ENCODE measurements at places on chromosomes 4 and X.

GRCh38 chr4:119142833-119143232, 7.2 kb downstream of the MYOZ2 start:
- no peak for DNase-seq

- DNase-seq: no peak
Measured at GRCh38 chr4:168164915-168165548, 72.7 kb downstream of the ANXA10 start.

GRCh38 chr4:17654701-17655100, 40.3 kb downstream of the MED28 start:
- DNase-seq: no peak

DNA sequence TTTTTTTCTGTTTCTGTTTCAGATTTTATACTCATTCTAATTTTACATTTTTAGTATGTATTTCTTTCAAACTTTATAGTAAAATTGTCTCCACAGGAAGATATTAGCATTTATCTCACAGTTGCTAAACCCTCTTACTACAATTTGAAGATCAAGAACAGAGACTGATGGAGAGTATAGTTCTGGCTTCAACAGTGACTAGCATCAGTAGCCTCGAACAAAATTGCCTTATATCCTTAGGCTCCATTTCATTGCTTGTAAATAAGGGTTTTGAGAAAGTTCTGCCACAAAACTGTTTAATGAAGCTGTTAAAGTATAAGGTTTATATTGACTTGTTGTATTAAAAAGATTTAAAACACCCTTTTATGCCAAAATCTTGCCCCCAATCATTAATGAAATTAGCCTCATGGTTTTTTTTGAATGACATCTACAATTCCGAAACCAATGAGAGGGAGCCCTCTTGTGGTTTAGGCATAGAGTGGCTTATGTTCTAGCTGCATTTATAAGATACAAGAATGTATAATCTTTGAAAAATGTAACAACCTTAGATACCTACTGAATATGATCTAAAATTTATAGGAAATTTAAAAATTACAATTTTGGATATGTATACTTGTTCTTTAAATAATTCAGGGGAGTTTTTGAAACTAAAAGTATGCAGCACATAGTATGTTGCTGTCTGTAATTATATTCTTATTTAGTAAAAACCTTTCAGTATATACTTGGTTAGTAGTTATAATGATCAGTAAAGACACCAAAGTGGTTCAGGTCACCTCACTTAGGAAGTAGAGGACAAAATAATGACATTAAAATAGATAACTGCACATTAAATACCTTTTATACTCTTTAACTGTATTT, 109.8 kb upstream of the HPGD start:
- peak; percentile 13 for DNase-seq

DNA sequence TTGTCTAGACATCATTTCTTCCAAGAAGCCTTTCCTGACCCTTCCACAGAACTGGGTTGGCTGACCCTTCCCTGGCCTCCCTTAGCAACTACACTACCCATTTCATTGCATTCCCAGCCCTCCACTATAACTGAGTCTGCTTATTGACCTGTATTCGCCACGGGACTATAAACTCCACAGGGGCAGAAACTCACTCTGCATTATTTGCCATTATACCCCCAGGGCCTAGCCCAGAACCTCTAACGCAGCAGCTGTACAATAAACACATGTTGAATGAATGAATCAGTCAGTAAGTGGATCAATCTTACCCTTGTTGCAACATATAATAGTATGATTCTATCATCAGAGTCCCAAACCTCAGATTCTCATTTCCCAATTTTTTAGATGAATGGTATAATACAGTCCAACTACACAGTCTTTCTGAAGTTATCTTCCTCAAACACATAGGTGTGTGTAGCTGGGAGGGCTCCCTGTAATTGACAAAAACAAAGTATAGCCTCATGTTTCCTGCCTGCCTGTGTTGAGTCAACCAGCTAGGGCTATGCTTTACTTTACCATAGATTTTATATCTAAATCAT, 209.3 kb downstream of the CHIC2 start:
- no peak for DNase-seq

DNA sequence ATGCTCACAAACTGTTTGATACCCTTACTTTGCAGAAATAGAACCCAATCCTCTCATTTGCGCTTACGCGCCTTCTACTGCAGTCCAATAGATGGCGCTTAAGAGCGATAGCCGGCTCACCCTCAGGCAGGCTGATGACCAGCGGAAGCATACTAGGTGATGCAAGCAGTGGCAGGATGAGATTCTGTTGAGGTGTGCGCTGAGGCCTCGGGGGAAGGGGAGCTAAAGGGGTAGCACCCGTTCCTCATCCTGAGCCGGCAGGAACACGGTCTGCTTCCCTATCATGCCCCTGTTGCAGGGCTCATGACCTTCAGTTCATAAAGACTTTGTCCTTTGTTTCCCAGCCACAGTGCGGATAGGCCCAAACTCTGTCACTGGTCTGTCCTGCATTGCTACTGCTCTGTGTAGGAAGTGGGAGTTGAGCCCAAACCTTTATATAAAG, 628.9 kb downstream of the TLL1 start:
- DNase-seq: no peak

- DNase-seq: no peak
Measured at GRCh38 chr4:104811727-104812126, 317.0 kb upstream of the CXXC4 start.

DNA sequence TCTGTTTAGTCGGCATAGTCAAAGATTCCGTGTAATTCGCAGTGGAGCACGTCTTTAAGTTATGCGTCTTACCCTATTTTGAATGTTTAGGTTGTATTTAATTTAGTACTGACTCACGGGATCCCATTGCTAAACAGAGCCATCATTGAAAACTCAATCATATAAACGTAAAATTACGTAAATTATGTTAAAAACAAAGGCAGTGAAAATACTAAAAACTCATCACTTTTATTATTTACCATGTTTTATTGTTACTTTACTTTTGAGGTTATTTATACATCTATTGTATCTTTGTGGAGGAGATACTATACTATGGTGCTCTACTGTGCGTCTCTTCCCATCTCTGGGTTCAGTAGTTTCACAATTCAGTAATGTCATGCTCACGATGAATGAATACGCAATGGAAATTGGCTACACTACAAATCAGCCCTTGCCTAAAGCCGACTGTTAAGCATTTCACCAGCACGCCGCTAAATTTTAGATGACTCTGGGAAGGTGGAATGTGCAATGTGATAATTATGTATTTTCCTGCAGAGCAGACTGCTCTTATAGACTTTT, 944 bp downstream of the FUNDC2 start:
- DNase-seq: peak; percentile 29

DNA sequence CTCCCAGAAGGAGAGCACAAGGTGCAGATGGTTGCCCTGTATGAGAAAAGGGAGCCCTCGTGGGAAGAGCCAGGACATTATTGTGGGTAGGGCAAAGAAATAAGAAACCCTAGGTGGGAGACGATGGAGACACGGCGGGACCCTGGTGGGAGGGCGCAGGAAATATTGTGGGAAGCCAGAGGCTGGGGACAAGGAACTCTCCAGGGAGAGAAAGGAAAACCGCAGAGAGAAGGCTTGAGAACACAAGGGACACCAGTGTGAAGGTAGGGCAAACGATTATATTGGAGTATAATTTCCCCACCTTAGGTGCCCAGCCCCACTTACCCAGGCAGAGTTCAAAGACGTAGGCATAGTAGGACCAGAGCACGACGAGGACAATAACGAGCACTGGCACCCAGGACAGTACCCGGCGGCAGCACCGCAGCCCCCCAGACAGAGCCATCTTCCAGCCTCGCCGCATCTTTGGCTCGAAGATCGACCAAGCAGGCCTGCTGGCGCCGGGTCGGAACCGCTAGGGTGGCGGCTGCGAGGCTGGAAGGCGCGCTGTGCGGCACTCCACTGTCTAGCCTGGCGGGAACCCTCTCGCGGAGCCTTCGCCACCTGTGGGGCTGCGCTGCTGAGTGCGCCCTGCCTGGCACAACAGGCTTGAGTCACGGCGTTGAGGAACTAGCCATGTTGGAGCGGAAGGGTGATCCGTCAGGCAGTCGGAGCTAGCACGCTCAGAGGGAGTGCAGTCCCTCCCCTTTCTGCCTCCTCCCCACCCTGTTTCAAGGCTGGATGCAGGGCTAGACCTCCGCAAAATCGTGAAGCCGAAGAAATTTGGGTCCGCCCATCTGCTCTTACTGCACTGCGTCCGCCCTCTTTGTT, at the start of gene ZDHHC15:
Gene ZDHHC15 (minus strand): TSS at position 473 of the 867 bp plus-strand sequence. CDS start 13 bp downstream, at position 460.
- DNase-seq: peak; percentile 82

DNA sequence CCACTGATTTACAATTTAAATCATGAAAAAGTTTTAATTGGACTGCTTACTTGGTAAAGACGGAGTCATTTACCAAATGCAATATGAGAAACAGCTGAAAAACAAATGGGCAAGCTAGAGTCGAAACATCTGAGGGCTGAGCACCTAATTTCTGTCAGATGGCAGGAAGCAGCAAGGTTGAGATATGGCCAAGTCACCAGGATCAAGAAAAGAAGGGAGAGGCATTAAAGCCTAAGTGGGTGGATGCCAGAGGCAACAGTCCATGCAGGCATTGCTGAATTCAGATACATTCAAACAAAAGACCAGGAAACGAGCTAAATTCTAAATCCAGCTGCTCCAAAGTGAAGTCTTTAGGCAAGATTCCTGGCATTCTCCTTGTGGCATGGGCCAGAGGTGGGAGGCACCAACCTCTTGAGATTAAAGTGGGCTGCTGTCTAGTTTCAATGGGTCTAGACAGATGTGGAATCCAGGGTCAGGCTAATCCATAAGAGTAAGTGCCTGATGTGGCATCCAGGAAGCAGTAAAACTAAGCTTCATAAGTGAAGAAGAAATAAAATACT, 8.0 kb upstream of the ARSJ start:
- no peak for DNase-seq

DNA sequence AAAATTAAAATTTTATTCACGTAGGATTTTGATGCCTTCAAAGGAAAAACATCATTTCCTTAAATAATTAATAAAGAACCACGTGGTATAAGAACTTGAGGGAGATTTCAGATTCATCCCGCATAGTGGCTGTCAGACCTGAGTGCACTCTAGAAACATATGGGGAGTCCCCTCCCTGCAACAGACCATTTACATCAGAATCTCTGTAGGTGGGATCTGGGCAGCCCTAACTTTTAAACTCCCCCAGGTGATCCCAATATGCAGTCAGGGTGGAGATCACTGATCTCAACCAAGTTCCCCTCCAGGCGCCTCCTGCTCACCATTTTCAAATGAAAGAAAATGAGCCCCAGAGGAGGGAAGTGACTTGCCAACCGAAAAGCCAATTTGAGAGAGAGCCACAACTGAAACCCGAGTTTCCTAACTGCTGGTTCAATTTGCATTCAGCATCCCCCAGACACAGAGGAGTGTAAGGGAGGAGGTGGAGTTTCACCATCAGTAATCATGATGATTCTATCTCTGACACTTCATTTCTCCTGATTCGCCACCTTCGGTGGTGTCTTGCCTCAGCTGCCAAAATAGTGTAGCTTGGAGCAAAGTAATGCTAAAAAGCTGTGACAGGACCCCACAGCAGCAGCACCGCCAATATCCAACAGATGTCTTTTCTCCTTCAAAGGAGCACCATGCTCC, 11.4 kb downstream of the RNF150 start:
- DNase-seq: no peak

DNA sequence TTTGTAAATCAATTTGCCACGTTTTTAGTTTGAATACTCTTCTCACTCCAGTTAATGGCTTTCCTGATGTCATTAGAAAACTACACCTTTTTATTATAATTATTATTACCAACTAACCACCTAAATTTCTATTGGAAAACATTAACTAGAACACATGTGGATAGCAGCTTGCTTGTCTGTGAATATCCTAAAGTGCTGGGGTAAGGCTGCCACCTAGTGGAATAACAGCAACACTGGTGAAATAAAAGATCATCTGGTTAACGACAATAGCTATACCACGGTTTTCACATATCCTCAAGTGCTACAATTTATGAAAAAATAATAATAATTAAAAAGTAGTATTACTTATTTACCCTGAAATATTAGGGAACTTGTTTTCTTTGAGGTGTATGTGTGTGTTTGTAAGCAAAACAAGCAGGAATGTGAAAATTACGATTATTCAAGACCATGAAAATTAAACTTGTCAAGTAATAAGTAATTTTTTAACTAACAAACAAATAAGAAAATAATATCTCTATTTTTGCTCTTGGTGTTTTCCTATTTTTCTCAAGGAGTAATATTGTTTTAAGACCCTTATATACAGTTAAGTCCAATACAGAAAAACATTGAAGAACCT, 130.1 kb upstream of the TECRL start:
- peak; percentile 12 for DNase-seq

GRCh38 chr4:102230194-102230593, 115.1 kb downstream of the SLC39A8 start:
- no peak for DNase-seq

DNA sequence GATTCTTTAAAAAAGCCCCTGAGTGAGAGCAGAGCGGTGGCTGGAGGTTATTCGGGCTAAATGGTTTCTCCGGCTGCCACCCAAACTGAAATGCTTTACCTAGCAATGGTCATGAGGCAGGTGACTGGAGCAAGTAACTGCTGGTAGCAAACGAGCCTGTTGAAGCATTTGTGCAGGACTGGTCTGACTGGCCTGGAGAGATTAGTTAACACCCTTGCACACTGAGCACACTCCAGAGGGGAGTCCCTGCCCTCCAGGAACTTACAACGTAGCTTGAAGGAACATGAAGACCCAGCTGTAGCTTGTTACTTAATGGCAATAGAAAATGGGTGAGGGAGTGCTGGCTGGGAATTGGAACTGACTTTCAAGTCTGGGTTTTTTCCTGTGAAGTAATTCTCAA, 40.4 kb downstream of the CCNG2 start:
- DNase-seq: no peak

- DNase-seq: no peak
Measured at GRCh38 chr4:113437129-113437528, 324.4 kb downstream of the CAMK2D start.

GRCh38 chr4:171817026-171817425, 3.8 kb downstream of the GALNTL6 start:
- DNase-seq: no peak
